ENCODE measurements at places on chromosomes 13 and 19.

DNA sequence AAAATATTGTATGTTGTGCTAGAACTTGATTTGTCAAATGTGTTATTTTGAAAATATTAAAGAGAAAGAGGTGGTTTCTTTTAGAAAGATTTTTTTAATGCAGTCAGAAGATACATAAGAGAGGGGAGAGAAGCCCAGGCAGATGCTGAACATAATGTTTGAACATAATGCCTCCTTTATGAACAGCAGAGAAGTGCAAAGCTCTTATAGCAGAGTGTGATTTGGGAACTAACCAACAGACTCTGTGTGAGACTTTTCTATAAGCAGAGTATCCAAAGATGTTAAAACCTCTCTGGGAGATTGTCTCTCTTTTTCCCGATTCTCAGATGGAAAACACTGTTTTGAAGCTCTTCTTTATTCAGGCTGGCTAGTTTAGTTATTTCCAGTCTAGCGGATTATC lies 1274.1 kb upstream of the SPRY2 start:
- no peak for DNase-seq

DNA sequence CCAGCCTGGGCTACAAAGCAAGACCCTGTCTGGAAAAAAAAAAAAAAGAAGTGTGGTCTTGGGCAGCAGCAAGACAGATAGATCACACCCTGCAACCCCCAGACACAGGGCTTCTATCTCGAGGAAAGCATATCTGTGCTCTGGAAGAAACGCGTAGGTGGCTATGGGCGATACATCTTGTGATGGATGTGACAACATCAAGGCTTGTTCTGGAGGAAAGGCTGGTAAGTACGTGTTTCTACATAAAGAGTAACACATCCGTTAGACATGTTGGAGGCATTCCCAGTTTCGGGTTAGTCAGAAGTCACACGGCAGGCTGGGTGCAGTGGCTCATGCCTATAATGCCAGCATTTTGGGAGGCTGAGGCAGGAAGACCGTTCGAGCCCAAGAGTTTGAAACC lies 6.6 kb upstream of the DHDH start:
- DNase-seq: no peak

GRCh38 chr13:93004919-93005318 lies 221.7 kb upstream of the GPC6 start:
- DNase-seq: no peak

- no peak for DNase-seq
Observed at GRCh38 chr19:43594081-43594697, 1.7 kb downstream of the IRGQ start.

- no peak for DNase-seq
Observed at GRCh38 chr13:70585109-70585508, 476.9 kb upstream of the KLHL1 start.

DNA sequence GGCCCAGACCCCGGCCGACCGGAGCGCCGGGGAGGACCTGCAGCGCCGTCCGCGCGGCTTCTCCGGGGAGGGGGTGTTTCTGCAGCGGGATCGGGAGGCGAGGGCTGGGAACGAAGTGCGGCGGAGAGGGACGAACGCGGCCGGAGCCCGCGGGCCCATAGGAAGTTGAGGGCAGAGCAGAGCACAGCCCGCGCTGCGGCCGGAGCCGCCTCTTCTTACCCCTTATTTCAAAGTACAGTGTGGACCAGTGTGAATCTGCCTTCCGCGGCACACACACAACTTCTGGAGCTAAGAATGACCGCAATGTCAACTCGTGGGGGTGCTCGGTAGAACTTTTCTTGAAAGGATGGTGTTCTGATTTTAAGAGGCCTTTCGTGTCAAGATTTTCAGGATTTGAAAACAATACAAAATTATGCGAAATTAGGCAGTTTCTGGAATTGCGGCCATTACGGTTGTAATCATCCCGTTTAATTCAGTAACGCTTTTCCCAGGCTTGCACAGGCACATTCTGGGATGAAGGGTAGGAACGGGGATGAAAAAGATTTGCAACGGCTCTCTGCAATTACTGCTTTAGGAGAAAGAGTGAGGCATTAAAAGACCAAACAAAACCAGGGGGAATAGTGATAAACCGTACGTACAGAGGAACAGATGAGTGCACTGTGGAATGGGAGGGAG lies 821 bp downstream of the TDRD3 start:
- DNase-seq: peak; percentile 51

DNA sequence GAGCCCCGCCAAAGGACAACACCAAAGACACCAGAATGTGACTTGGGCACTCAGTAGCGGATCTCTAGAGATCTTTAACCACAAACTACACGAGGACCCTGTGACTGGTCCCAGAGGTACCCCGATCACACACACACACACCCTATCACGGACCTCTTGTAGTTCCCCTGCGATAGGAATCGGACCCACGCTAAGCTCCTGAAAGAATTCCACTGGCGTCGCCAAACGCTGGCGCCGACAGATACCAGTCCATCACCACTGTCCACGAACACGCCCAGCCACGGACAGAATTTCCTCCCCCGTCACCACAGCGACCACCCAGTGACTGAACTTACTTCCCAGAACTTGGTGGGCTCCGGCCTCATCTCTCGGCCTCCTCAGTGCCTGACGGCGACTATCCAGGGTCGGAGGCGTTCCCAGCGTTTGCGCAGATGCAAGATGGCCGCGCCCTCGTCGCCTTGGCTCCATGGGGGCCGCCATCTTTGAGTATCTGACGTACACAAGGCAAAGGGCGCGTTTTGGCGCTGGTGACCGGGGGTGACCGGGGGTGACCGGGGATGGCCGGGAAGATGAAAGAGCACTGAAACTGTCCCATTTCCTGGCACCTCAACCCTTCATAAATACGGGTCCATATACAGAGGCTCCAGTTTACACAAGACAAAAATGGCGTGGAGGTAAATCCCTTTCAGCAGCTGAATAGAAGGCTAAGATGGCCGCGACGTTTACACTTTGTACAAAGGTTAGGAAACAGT lies at the start of gene ZNF615:
ZNF615 (minus strand) TSS at position 406 of the 752 bp plus-strand sequence. CDS start 4,500 bp downstream, outside the sequence.
- DNase-seq: peak; percentile 88

DNA sequence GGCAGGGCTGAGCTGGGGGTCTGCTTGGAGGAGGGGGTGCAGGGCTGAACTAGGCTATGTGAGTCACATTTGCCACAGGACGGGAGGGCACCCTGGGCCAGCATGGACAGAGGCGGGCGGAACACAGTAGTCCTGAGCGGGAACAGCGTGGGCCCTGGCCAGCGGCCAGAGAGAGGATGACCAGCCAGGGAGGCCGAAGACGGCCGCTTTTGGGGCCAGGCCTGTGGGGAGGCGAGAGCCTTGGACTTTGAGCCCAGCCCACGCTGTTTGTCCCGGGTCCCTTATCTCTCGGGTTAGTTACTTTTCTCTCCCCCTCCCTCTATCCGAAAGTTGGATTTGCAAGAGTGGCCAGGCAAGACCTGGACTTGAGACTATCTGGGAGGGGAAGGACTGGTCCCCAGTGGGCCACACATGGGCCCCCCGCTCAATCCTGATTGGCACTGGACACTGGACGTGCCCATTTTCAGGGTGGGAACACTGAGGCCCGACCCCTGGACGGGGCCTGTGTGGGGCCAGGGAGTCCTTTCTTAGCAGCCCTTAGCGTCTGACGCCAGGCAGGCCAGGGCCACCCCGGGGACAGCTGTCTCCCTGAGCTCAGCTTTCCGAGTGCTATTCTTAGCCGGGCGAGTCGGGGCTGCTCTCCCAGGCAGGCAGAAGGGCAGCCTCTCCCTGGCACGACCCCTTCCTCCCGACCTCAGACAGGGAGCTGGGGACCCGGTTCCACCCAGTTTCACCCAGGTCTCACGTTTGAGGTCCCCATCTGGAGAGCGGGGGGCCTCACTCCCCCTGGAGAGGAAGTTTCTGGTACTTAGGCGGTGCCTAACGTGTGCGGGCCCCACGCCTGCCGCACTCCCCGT lies 833 bp downstream of the GAMT start:
- DNase-seq: no peak

DNA sequence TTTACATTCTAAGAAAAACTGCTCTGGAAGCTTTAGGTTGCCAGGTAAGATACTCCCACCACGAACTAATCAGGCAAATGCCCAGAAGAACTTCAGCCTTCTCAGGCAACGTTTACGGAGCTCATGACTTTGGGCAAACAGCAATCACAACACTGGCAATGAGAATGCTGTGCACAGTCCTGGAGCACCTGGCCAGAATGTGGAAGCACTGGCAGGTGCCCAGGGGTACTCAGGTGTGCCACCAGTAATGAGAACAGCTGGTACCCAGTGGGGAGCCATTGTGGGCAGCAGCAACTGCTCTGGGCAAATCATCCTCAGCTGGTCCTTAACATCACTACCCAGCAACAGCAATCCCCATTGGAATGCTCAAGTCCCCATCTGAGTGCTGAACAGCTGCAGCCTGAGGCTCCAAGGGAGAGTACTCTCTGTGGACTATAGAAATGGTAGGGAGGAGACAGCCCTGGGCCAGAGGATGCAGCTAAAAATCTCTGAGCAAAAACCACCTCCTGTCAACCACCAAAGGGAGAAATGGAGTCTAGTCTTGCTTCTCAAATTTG lies 210.0 kb downstream of the FOXO1 start:
- no peak for DNase-seq

DNA sequence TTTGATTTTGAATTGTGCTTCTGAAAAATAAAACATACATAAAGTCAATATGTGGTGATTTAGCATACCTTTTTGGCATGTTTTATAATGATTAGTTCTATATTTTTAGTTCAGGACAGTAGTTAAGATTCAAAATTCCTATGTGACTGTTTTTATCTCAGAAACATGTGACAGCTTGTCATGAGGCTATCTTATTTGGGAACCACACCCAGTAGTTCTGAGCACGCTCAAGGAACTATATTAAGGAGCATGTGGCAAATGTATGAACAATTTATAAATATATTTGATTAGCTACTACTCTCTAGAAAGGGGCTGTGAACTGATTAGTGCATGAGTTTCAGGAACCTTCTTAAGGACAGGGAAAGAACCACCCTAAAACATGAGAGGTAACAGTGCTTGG lies 38.8 kb downstream of the FGF9 start:
- DNase-seq: no peak
